ENCODE measurements at places on chromosomes 1 and 21.

- no peak for DNase-seq
Measured at GRCh38 chr1:15849775-15850324, 2.3 kb downstream of the SPEN start.

- no peak for DNase-seq
Measured at GRCh38 chr1:164577291-164577690, 18.3 kb downstream of the PBX1 start.

DNA sequence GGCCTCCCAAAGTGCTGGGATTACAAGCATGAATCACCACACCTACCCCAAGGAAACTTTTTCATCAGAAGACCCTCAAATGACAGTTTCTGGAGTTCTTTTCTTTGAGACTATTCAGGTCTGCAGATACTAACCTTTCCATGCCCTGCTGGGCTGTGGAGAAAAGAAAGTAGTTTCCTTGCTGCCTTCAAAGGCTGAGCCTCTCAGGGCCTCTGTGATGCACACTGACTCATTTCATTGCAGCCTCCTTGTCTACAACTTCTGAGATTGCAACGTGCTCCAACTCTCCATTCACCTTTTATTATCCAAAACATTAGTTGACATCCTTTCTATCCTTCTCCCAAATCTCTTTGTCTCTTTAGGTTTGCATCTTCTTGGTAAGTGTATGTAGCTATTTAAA is 8.8 kb upstream of the SAMSN1 start:
- DNase-seq = no peak

DNA sequence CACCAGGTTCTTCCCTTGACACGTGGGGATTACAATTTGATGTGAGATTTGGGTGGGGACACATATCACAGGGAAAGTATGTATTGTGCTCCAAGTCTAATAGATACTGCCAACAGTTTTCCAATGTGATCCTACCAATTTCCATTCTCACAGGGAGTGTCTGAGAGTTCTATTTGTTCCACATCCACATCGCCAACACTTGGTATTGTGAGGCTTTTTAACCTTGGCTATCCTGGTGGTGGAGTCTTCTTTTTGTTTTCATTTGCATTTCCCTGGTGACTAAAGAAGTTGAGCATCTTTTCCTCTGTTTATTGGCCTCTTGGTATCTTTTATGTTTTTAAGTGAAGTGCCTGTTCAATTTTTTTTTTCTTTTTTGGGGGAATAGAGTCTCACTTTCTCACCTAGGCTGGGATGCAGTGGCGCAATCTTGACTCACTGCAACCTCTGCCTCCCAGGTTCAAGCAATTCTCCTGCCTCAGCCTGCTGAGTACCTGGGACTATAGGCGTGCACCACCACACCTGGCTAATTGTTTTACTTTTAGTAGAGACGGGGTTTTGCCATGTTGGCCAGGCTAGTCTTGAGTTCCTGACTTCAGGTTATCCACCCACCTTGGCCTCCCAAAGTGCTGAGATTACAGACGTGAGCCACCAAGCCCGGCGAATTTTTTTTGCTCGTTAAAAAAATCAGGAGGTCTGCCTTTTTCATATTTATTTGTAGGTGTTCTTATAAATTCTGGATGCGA is 15.9 kb upstream of the PADI1 start:
- no peak for DNase-seq

- DNase-seq = no peak
Measured at GRCh38 chr1:228046421-228047182, 35.9 kb upstream of the ARF1 start.

DNA sequence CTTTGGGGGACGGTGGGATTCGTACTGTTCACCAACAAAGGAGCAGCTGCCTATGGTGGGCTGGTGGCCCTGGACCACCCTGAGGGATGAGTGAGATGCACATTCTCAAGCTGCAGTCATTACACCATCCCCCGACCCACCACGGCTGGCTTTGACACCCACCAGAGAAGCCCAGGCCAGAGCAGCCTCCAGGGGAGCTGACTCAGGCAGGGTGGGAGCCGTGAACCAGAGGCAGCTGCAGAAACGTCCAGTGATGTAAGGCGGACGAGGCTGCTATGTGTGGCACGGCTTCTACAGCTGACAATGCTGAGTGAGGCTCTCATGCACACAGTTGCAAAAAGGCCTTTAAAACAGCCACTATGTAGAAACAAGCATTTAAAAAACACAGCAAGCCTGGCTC is 40.1 kb downstream of the CHAF1B start:
- peak; percentile 21 for DNase-seq

DNA sequence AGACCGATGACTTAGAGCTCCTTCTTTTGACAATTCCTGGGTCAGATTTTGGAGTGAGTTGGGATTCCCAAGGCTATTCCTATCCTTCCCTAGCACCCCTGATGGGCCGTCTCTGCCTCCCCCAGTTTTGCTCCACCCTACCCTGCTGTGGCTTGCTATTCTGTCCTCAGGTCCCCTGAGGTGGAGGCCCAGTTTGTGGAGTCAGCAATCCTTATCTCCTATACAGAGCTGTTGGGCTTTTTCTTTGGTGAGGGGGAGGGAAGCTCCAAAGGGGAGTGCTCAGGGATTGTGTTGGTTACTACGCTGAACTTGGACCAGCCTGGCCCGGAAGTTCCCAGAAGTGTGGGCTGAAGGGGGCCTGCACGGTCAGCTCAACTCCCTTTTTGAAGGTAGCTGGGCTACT is 7.6 kb downstream of the SESN2 start:
- no peak for DNase-seq

DNA sequence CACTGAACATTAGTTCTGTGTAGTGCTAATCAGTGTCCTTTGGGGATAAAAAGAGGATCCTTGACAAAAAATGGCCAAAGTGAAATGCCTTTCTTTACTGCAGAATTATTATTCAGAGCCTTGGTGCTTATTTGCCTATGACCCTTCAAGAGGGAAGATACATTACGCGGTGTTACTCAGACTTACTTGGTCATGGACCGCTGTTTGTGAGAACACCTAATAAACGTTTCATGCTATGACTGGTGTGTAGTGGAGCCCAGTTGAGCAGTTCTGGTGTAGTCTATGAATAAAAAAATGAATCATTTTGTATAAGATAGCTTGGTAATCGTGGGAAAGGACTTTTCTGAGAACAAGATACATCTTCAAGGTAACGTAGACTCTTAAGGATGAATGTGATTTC is 8.3 kb downstream of the NFYC start:
- DNase-seq = no peak

GRCh38 chr1:64757213-64757612 is 12.3 kb downstream of the RAVER2 start:
- no peak for DNase-seq

- DNase-seq = no peak
Measured at GRCh38 chr1:42567038-42567437, 91.2 kb upstream of the PPIH start.

DNA sequence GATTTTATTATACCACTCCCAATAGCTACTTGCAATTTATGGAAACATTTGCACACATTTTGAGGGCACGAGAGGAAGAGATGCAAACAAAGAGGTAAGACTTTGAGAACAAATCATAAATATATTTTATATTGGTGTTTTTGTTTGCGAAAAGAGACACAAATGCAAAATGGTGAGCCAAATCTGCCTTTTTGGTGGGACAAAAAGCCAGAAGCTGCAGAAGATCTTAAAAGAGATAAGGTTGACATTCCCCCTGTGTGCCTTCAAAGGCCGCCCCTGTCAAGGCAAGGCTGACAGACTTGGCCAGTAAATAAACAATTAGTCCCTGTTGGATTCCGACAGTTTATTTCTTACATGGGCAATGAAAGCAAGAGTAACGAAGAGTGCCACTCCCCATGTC is 122.8 kb downstream of the LBR start:
- DNase-seq = no peak
